ENCODE measurements at places on chromosomes 7 and 10. TPM values are rescaled to one million over a fixed set of nuclear protein-coding genes. Genes with fewer than 3 reads are reported as not detected.

Gene CALML5
- total RNA-seq = not detected

Gene ANKRD7
- total RNA-seq = 0.36 TPM

Gene PFKP
- total RNA-seq = 474 TPM

Gene DPP6
- total RNA-seq = not detected

Gene TEX47
- total RNA-seq = not detected

Gene EEPD1
- total RNA-seq = 49.1 TPM
